Activated CD4-positive, alpha-beta T cell treated with anti-CD3 and anti-CD28 coated beads, Interleukin-2, amount 10 ng/mL, durations not matched to agents 7 days and 5 days (primary cell): ENCODE measurements at places on chromosomes 1 and 21.

- H3K4me3 ChIP-seq = no peak overlapping the region
- H3K4me1 ChIP-seq = peaks cover 10% of the 10 kb centered on the region
- no peak overlapping the region for H3K27ac ChIP-seq
- DNase-seq = no peak
- no peaks in the 10 kb centered on the region for H3K27me3 ChIP-seq
- no peaks in the 10 kb centered on the region for H3K36me3 ChIP-seq
Measured at GRCh38 chr1:180165509-180166435, 11.1 kb downstream of the QSOX1 start.

DNA sequence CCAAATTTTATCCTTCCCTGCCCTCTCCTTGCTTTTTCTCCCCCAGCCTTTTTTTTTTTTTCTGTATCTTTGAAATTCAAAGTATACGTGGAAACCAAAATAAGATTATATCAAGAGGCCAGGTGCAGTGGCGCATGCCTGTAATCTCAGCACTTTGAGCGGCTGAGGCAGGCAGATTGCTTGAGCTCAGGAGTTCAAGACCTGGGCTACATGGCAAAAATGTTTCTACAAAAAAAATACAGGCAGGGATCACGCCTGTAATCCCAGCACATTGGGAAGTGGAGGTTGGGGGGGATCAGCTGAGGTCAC lies 6.6 kb upstream of the PRCC start:
- H3K4me3 ChIP-seq = no peak overlapping the region
- no peaks in the 10 kb centered on the region for H3K27me3 ChIP-seq
- peaks cover 2% of the 10 kb centered on the region for H3K4me1 ChIP-seq
- H3K36me3 ChIP-seq = no peaks in the 10 kb centered on the region
- no peak overlapping the region for H3K27ac ChIP-seq

DNA sequence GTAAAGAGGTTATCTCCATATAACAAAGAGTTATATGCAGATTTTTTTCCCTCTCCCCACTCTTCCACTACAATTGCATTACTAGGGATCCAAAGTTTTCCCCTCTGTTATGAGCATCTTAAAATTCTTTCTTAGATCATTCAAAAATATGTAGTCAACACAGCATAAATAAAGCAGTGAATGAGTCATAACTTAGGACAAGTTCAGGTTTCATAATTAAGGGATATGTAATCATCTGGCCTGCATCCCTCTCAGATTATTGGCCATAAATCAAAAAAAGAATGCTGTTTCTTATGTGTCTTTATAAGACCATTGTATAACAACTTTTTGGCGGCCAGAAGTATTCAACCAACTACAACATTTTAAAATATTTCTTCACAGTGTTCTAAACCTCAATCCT lies 1526.1 kb downstream of the KCNT2 start:
- H3K27ac ChIP-seq = no peak overlapping the region
- no peak for DNase-seq
- H3K36me3 ChIP-seq = no peaks in the 10 kb centered on the region
- H3K4me3 ChIP-seq = no peak overlapping the region

- H3K4me1 ChIP-seq = no peaks in the 10 kb centered on the region
- no peak overlapping the region for H3K4me3 ChIP-seq
- no peak for DNase-seq
- H3K27me3 ChIP-seq = peaks cover 4% of the 10 kb centered on the region
- no peaks in the 10 kb centered on the region for H3K36me3 ChIP-seq
Measured at GRCh38 chr21:25660233-25660632, 21.2 kb downstream of the JAM2 start.

DNA sequence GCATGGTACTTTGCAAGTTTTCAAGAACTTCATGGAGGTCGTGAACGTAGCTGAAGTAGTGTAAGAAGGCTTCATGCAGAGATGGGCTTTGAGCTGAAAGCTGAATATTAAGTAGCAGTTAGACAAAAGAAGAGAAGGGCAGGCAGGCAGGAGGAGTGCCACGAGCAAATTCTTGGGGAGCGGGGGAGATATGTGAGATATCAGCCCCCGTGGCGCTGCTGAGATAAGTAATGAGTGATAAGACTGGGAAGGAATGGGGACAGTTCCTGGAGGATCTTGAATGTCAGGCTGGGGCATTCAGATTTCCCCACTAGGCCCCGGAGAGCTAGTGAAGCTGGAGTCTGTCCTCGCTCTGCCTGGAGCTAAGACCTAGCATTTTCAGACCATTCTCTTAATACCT lies 27.9 kb upstream of the KIRREL1 start:
- H3K4me3 ChIP-seq = no peak overlapping the region
- peaks cover 2% of the 10 kb centered on the region for H3K27me3 ChIP-seq

- H3K4me1 ChIP-seq = no peaks in the 10 kb centered on the region
- H3K27me3 ChIP-seq = no peaks in the 10 kb centered on the region
- H3K36me3 ChIP-seq = no peaks in the 10 kb centered on the region
- no peak overlapping the region for H3K27ac ChIP-seq
Measured at GRCh38 chr1:75083223-75083622, 51.0 kb upstream of the LHX8 start.

- H3K27ac ChIP-seq = peak overlapping the region; percentile 73
- no peaks in the 10 kb centered on the region for H3K36me3 ChIP-seq
- peaks cover 31% of the 10 kb centered on the region for H3K27me3 ChIP-seq
- H3K4me3 ChIP-seq = no peak overlapping the region
- DNase-seq = peak; percentile 82
Measured at GRCh38 chr1:26358411-26359384, 4.8 kb upstream of the CRYBG2 start.

DNA sequence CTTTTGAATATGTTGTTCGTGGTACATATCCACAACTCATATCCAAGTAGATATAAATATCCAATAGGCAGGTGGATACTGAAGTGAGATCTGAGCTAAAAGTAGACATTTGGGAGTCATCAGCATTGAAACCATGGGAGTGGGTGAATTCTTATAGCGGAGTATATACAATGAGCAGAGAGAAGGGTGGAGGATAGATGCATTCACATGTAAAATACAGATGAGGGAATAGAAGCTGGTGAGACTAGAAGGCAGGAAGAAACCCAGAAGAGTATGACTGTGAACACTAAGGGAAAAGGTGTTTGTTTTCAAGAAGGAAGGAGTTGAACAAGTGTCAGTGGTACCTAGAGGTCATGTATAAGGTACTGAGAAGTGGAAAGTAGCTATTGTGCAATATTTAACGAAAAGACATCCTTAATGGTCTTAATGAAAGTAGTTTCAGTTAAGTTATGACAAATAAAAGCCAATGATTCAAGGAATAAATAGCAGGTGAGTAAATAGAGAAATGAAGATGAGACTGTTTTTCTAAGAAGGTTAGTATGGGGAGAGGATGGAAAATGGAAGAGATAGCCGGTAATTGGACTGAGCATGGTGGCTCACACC lies 181.6 kb upstream of the CACYBP start:
- H3K36me3 ChIP-seq = peaks cover 13% of the 10 kb centered on the region
- peaks cover 23% of the 10 kb centered on the region for H3K4me1 ChIP-seq
- no peak overlapping the region for H3K27ac ChIP-seq
- no peaks in the 10 kb centered on the region for H3K27me3 ChIP-seq

GRCh38 chr1:185894791-185895190 lies 160.6 kb downstream of the HMCN1 start:
- H3K27me3 ChIP-seq = no peaks in the 10 kb centered on the region
- H3K27ac ChIP-seq = no peak overlapping the region
- H3K4me3 ChIP-seq = no peak overlapping the region
- DNase-seq = no peak
